Germinal center (tissue), 1 donor: ENCODE measurements at places on chromosomes 12 and 14.

- DNase-seq, result no peak
These were observed 388.1 kb upstream of the PRICKLE1 start for GRCh38 chr12:42977451-42978230.

DNA sequence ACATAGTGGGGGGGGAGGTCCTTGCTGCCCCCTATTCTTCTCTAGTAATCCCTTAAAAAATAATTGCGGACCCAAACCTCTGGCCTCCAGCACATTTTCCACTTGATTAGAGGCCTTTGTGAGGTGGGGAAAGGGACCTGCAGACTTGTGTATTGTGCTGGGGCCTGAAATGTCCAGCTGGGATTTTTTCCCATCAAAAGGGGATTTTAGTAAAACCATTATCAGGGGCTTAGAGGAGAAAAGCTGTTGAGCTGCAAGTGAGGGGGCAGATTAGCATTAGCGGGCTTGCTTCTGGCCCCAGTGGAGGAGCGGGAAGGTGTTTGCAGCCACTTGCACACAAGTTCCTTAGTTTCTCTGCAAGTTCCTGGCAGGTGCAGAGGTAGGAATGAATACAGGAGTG is 13.9 kb downstream of the FBXL14 start:
- no peak for DNase-seq

GRCh38 chr12:114396153-114396868 is 9.6 kb downstream of the TBX5 start:
- no peak for DNase-seq

- DNase-seq, result no peak
These were observed 43.0 kb downstream of the BORCS5 start for GRCh38 chr12:12399776-12400305.

GRCh38 chr14:68653804-68654203 is 139.1 kb downstream of the ZFP36L1 start:
- no peak for DNase-seq

DNA sequence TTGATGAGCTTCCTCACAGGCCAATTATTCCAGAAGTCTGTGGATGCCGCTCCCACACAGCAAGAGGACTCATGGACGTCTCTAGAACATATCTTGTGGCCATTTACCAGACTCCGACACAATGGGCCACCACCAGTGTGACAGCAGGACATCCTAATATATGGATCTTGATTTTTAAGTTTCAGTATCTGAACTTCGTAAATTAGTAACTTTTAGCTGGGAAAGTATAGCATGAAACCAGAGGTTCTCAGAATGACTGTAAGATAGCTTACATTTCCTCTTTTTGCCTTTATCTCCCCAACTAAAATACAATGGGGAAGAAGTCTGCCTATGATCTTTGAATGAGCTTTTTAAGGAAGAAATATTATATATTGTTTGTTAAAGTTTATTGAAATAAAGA is 87.0 kb downstream of the DNAI7 start:
- DNase-seq, result no peak

DNA sequence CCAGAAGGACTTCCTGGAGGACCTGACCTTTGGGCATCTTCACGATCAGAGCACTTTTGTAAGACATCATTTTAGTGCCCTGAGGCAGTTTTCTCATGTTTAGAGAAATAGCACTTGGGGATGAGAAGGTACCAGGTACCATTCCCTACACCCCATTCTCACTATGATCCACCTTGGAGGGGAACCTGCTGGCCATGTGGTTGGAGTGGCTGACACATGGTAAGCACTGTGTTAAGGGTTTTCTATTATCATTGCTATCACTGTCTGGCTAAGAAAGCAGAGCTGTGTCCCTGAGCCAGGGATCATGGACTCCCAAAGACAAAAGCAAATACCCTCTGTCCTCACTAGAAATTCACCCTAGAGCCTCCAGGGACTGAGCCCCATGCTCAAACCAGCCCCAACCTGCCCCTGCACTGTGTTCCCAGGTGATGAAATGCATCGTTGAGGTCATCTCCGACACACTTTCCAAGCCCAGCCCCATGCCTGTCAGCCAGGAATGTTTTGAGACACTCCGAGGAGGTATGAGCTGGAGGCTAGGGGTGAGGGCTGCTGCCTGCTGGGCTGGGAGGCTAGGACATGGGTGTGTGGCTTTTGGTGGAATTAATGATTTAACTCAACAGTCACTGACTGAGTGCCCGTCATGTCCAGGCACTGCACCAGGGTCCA is 3.4 kb downstream of the CHGA start:
- DNase-seq, result no peak

DNA sequence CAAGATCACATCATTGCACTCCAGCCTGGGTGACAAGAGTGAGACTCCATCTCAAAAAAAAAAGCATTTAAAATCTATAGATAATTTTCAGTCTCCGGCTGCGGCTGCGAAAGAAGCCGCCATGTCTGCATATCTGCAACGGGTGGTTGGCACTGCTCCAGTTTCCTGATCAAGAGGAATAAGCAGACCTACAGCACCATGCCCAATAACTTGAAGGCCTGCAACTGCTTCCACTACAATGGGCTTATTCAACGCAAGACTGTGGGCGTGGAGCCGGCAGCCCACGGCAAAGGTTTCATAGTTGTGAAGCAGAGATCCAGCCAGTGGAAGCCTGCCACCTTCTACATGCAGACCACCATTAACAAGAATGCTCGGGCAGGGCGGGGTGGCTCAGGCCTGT is 30.6 kb upstream of the EID3 start:
- DNase-seq, result no peak

DNA sequence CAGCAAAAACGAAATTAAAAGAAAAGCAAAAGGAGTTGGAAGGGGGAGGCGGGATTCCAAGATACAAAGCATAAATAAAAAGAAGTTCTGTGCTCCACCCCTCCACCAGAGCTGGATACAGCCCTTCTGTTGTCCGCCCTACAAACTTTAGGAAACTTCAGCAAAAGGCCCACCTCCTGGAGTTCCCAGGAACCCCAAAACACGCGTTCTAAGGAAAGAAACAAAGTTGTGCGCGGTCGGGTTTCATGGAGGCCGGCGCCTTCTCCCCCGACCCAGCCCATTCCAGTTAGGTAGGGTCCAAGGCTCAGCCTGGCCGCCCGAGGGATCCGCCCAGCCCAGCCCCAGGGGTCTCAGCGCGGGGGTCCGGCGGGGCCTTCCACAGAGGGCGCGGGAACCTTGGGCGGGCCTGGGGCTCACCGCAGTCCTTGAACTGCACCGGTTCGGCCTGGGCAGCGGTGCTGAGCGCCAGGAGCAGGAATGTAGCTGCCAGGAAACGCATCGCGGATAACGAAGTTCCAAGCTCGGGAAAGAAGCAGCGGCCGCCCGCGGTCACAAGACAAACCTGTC is at the start of gene NPC2:
NPC2 (minus strand) TSS at position 530 of the 567 bp plus-strand sequence; CDS start at position 499, 31 bp downstream.
- DNase-seq, result no peak

GRCh38 chr14:89724628-89724960 is 229.9 kb downstream of the EFCAB11 start:
- peak; percentile 36 for DNase-seq

DNA sequence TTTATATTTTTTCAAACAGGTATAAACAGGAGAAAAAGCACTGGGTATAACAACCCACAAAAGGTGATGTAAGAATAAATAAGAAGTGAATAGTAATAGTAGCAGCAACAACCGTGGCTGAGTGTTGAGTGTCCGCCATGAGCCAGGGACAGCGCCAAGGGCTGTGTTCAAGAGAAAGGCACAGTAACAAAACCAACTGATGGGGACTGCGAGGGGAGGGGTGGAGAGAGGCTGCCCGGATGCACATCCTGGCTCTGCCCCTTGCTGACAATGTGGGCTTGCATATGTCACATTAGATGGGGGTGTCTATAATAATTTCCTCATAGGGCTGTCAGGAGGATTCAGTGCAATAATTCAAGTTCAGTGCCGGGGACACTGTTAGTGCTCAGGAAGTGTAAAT is 912.4 kb downstream of the VRK1 start:
- DNase-seq, result no peak

DNA sequence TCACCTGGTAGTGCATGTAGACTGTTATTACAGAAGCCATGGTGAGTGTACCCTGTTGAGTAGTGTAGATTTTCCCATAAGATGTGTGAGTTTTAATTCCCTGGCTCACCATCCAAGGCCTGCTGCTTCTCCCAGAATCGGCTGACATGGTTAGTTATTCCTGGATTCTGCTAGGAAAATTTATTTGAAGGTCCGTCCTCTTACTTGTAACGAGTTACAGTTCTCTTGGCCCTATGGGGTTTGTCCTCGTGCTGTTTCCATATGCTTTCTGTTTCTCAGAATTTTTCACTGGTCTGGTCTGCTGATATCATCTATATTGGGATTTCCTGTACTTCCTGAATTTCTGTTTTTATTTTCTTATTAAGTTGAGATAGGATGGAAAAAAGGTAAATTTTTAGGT is 423.3 kb upstream of the RGS6 start:
- no peak for DNase-seq

DNA sequence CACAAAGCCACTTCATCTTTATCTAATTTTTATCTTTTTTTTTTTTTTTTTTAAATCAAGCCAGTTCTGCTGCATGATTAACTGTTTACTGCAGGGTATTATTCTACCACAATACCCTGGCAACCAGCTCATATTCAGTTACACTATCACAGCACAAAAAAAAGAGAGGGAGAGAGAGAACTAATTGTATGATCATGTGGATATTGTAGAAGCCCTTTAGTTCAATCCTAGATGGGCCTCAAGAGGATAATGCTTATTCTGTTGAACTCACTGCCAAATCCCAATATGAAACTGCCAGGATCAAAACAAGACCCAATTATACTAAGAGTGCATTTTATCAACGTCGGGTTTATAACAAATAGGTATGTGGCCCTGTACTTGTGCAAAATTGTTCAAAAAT is 51.5 kb downstream of the MED13L start:
- no peak for DNase-seq

GRCh38 chr12:108779998-108780688 is 48.8 kb upstream of the CORO1C start:
- DNase-seq, result no peak

GRCh38 chr12:42589465-42590329 is at the start of gene PRICKLE1:
Gene PRICKLE1, minus strand, starts transcription at chr12:42589746. Its CDS starts 117,230 bp downstream, at chr12:42472516.
- DNase-seq, result peak; percentile 71

DNA sequence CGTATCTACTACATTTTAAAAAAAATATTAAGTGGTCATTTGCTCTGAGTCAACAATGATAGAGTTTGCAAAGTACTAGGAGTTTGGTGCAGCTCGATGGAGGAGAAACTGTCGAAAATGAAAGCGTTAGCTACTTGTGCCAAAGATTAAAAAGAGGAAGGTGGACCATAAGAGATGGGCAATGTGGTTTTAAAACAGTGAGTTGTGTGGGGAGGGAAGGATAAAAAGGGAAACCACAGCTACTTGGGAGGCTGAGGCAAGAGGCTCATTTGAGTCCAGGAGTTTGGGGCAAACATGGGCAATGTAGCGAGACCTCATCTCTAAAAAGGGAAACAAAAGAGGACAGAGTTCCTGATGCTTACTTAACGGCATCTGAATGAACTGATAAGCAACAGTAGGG is 18.2 kb upstream of the STRAP start:
- no peak for DNase-seq

DNA sequence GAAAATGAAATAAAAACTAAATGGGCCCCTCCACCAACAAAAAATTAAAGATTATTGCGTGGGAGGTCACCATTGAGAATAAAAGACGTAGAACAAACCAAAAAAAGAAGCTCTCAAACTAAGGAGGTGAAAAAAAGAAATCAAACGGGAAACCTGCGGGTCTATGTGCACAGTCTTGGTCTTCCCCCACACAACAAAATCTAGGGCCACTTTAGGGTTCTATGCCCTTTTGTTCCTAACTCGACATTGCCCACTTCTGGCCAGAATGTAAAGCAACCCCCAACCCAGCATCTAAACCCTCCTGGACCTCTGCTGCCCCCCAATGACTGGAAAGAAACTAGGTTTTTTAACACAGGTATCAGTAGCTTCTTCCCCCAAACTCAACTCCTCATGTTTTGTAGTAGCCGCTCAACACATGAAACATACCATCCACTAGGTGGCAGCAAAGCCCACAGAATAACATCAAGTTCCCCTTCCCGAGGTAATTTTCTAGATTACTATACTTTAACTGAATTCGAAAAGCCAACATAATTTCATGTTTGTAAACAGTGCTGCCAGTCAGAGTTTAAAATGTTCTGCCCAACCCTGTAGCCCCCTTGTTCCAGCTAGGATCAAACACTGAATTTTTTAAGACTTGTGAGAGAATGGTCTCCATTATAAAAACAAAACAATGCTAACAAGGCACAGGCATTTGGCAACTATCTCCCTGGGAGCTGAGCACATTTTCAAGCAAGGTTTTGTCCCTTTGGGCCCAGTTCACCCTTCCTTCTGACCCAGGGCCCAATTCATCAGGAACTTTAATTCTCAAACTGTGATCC is 18.7 kb downstream of the DAD1 start:
- DNase-seq, result peak; percentile 88

DNA sequence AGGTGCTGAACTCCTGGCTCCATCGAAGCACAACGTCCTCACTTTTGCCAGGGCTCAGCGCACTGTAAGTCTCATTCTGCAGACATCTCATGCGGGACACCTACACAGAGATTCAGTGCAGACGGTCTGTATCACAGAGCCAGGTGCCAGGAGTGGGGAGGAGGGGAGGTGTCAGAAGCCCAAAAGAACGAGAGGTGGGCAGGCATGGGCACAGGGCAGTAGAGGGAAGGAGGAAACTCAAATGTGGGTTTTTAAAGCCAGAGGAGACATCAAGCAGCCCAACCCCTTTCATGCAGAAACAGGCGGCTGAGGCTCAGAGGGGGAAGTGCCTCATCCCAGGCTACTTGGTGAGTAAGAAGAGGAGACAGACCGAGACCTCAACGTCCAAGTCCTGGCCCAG is 2.5 kb upstream of the LPAR5 start:
- DNase-seq, result peak; percentile 44

DNA sequence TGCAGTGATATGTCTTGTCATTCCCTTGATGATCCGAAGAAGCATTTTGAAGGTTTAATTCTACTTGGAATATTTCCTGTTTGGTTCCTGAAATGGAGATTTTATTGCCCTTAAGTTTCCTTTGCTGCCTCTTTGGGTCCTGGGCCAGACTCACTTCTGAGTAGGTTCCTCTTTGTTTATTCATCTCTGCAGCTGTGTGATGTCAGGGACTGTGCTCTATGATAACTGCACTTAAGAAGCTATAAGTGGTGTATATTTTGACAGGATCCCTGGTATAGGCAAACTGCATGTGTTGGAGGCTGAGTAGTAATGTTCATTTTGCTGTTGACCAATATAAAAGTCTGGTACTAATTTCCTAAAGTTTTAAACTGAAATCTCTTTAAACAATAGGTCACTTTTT is at the start of gene KLRC4:
KLRC4 (minus strand) TSS at position 366 of the 400 bp plus-strand sequence; CDS start at position 184, 182 bp downstream.
- DNase-seq, result no peak
